HEK293T (cell line): ENCODE measurements at places on chromosomes 6 and 20.

GRCh38 chr20:61503106-61503505, 251.0 kb downstream of the CDH4 start:
- no peak for DNase-seq

GRCh38 chr20:42974347-42974746, 215.4 kb downstream of the PTPRT start:
- DNase-seq: no peak

- DNase-seq: no peak
Observed at GRCh38 chr6:80437221-80437620, 330.8 kb downstream of the BCKDHB start.

GRCh38 chr6:11920566-11920965, 91.5 kb upstream of the HIVEP1 start:
- no peak for DNase-seq

- no peak for DNase-seq
Observed at GRCh38 chr6:21519642-21520041, 73.9 kb upstream of the SOX4 start.

DNA sequence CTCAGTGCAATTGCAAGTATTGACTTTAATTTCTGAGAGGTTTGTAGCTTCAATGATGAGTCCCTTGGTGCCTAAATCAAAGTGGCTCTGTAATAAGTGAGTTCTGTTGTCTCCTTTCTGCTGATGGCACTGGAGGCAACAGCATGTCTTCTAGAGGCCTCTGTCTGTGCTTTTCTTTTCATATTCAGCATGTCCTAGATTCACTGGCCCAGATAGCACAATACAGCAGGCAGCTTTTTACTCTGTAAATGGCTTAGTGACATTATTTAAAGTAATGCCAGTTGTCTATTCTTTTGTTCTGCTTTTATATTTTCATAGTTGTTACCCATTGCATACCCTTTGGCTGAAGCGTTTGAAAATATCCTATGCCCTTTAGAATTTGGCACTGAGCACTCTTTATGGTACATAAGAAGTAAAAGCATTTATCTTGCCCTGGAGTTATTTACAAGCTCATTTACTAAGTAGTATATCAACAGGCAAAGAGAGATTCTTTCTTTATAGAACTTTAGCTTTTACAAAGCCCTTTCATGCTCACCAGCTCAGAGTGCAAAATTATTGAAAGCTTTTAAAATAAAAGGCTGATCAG, 271.5 kb upstream of the KCNQ5 start:
- no peak for DNase-seq

DNA sequence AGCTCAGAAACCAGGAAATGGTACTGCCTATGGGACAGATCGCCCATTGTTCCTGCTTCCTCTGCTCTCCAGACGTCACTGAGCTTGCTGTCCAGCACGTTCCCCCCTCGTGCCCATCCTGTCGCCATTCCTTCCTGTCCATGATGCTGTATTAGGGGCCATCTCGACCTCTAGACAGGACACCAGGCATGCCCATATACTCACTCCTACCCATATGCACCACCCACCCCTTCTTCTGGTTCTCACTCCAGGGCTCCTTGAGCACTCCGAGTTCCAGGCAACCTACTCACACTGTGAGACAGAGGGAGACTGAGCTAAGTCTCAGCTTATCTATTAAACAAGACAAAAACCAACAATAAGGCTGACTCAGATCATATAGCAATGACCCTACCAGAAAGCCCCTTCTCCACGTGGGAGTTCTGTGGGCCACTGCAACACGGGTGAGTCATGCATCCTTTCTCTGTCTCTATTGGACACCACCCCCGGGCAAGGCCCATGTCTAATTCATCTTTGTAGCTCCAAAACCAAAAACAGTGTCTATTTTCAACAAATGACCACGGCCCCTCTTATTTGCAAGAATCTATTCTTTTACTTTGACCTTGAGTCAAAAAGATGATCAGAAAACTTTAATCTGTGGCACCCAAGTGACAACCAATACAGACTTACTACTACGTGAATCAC, 65.7 kb downstream of the PSMG4 start:
- no peak for DNase-seq

GRCh38 chr6:30263734-30264133, 50.5 kb upstream of the TRIM26 start:
- no peak for DNase-seq

DNA sequence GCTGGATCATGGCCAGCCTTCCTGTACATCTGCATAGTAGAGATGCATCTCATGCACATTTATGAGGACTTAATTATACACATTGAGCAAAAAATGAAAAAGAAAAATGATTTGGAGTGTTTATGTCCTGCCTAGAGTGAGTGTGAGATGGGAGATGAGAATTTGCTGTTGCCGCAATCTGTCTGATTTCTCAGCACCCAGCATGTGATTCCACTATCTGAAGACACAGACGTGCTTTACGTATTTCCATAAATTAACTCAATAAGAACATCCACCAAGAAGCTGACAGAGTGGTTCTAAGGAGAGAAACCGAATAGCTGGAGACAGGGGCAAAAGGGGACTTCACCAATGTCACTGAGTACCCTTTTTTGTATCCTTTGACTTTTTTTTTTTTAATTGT, 15.2 kb downstream of the EDEM2 start:
- no peak for DNase-seq

GRCh38 chr6:49841424-49841823, 24.9 kb downstream of the CRISP1 start:
- no peak for DNase-seq

DNA sequence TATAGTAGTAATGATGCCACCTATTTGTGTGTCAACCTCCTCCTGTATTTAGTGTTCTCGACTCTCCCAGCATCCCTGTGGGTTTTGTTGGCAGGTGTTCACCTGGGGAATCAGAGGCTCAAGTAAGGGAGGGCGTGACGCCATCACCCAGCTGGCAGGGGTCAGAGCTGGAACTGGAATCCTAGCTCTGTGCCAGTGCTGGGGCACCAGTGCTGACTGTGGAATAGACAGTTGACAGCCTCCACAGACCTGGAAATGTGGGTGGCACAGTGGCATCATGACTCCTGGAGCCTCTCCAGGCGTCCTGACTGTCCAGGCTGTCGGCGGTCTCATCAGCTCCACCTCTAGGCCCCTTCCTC, 102.8 kb downstream of the SYCP2 start:
- DNase-seq: no peak

- DNase-seq: no peak
Observed at GRCh38 chr6:169265486-169266131, 12.0 kb upstream of the THBS2 start.

DNA sequence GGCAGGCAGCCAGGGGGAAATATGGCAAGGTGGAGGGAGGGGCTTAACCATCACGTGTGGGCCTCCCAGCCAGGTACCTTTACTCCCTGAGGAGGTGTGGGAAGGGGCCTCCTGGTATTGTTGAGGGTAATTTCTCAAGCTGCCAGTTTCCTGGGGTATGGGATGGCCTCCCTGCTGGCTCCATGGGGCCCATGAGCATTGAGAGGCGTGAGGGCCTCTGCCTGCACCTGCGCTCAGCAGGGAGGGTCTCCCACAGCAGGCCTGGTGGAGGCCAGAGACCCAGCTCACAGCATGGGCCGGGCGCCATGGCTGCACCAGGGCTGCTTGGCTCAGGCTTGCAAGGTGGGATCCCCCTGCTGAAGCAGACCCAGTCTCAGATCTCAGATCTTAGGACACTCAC, 113.0 kb downstream of the GRM4 start:
- DNase-seq: no peak

DNA sequence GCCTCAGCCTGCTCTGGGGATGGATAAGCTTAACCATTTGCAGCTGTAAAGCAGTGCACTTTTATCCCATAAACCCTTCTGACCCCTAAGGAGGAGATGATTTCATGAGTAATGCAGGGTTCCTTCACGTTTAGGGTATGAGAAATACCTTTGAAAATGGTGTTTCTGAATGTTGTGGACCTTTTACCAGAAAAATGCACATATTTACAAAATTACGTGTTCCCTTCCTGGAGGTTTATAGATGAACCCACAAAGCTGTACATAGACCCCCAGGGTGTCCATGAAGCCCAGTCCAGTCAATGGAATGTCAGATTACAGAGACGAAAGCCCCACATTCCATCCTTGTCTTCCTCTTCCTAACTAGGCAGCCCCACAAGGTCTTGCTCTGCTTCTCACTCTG, 78.6 kb upstream of the INSM1 start:
- DNase-seq: no peak

DNA sequence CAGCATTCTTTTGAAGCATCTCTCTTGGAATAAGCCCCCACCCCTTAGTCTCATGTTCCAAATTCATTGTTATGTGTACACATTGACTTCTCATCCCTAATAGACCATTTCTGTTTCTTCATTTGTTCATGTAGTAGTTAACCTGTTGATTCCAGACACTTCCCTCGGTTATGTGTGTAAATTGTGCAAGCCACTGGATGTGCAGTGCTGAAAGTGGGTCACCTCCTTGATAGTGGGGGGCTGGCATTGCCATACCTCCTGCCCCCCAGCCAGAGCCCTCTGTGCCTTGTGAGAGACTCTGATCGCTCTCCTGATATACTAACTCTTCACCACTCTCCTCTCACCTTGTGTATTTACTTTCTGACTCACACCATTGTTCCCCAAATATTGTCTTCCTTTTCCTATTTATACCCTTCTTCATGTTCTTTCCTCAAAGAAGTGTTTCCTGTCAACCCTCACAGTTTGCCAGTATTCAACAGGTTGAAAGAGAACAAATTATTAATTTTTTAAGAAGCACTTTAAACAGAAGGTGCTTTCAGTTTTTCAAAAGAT, 59.0 kb downstream of the HIVEP1 start:
- no peak for DNase-seq

- DNase-seq: no peak
Observed at GRCh38 chr6:44415449-44415848, 27.9 kb downstream of the CDC5L start.

DNA sequence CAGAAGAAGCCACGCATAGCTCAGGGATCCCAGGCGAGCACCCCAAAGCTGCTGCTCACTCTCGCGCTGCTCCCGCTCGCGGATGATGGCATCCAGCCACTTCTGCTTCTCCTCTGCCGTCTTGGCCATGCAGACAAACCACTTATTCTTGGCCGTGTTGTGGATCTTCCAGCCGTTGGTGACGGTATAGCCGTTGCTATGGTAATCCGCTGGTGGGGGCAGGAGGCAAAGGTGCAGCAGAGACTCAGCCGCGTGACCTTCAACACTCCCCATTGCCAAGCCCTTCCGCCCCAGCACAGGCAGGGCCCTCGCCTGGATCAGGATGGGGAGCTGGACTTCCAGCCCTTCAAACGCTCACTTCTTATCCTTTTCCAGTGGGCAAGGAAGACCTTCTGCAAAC, 136.9 kb downstream of the PREX1 start:
- DNase-seq: no peak

- no peak for DNase-seq
Observed at GRCh38 chr6:132819405-132820161, 5.2 kb downstream of the RPS12 start.

GRCh38 chr6:158023597-158023939, 41.9 kb downstream of the SYNJ2 start:
- DNase-seq: no peak

DNA sequence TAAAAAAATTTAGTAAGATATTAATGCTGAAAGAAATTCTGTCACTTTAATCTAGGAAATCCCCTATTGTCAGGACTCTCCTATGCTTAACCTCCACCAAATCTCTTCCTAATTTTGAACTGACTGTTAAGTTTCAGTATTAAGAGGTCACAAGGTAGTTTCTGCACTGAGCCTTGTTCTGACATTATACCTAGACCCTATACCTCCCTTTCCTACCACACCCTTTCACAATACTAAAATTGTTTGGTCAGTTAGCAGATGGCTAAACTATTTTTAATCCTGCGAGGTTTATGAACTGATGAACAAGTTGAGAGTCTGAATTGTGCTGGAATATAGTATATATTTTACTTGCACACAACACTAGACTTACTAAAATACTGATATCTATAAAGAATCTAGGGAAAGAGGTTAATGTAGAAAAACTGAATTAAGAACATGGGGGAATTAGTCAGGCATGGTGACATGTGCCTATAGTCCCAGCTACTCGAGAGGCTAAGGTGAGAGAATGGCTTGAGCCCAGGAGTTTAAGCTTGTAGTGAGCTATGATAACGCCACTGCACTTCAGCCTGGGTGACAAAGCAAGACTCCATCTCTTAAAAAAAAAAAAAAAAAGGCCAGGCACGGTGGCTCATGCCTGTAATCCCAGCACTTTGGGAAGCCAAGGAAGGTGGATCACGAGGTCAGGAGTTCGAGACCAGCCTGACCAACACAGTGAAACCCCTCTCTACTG, 51.5 kb downstream of the HBS1L start:
- DNase-seq: no peak

- DNase-seq: no peak
Observed at GRCh38 chr6:46287681-46288080, 116.9 kb upstream of the ENPP5 start.

DNA sequence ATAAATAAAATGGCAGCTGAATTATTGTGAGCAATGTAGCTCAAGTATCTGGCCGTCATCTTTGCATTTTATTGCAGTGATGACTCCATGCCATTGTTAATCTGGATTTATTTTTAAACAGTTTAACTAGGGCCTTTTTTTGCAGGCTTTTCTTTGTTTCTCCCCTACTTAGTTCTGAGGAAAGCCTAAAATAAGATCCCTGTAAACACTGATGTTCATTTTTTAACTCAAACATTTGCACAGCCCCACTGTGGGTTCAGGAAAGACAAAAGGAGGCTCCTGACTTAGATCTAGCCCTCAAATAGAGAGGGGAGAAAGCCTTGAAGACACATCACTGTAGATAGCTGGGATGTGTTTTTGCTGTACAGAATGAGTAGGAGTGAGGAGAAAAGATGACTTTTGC, 69.2 kb downstream of the PLEKHG1 start:
- no peak for DNase-seq

DNA sequence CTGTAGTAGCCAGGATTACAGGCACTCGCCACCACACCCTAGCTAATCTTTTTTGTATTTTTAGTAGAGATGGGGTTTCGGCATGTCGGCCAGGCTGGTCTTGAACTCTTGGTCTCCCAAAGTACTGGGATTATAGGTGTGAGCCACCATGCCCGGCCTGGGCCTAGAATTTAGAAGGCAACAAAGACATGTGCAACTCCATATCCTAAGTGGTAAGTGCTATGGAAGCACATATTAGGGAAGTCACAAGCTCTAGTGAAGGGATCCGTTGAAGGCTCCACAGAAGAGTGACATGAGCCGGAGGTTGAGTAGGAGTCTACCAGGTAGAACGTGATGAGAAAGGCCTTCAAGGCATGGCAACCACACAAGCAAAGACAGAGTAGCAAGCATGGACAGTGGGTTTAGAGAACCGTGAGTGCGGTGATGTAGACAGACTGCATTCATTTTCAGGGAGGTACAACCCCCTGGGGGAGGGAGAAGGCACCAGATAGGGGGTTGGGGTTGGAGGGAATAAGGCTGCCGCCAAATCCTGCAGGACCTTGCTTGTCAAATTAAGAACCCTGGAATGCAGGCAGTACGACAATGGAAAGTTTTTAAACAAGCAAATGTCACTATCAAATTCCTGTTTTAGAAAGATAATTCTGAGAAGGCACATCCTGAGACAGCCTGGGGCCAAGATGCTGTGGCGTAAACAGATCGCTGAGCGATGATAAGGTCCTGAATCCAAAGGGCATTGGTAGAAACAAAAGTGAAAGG, 50.2 kb downstream of the ARHGAP18 start:
- DNase-seq: no peak
